Muscle of back (tissue), 13 donors: ENCODE measurements at places on chromosomes 2 and 18. TPM values are rescaled to one million over a fixed set of nuclear protein-coding genes. Genes with fewer than 3 reads are reported as not detected.

SF3B6 gene
- polyA plus RNA-seq = 97.6 TPM

AKAIN1 gene
- not detected for polyA plus RNA-seq

DOCK10 gene
- polyA plus RNA-seq = 17.9 TPM

EFHD1 gene
- 26.1 TPM for polyA plus RNA-seq

PDE1A gene
- 22.1 TPM for polyA plus RNA-seq

SULT1C4 gene
- polyA plus RNA-seq = 17.1 TPM

POTEC gene
- polyA plus RNA-seq = 0.01 TPM

GRCh38 chr2:176081837-176082524 is 1.8 kb downstream of the EVX2 start:
- peak; percentile 76 for DNase-seq

DNA sequence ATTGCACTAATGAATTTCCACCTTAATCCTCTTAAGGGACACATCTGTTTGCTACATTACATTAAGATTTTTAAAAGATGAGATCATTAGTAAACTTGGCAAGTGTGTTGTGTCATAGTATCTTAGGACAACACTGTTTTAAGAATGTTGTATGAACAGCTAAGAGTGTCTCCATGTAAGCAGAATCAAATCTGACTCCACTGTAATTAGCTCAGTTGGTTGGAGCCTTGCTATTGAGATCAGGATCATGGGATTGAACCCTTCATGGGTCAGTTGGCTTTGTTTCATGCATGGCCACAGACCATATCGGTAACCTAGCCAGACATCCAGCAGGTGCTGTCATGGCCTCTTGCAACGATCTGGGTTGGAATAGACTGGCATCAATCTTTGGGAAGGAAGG is 5.2 kb downstream of the FHOD3 start:
- no peak for DNase-seq

DNA sequence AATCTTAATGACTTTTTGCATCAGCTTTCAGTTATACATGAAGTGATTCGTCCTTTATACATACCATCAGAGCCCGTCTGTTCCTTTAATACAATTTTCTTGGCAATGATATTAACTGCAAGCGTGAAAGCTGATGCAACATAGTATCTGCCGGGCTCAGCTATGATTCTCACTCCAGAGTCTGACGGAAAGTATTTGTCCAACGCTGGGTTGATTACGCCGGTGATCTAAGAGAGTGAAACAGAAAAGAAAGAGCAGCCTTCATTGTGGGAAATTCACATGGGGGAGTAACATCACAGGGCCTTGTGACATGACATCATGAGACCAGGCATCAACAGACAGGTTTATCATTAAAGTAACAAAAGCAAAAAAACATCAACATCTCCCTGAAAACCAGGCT is 6.2 kb downstream of the ODC1 start:
- DNase-seq = no peak

DNA sequence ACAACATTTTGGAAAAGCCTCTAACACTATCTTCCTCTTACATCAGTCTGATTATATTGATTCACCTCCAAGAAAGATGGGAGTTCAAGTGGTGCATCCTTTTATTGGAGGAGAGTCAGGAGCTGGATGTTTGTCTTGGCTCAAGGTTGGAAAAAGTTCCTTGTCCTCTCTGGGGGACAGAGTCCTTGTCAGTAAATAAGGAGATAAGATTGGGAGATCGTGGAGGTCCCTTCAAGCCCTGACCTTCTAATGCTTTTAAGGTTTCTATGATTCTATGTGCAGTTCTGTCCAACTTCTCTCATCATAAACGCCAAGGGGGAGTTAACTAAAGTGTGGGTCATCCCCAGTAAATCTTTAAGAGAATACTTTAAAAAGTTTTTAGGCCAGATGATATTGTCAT is 60.9 kb upstream of the CCBE1 start:
- peak; percentile 51 for DNase-seq

- no peak for DNase-seq
These were observed 117.4 kb upstream of the ID2 start for GRCh38 chr2:8564475-8564874.

DNA sequence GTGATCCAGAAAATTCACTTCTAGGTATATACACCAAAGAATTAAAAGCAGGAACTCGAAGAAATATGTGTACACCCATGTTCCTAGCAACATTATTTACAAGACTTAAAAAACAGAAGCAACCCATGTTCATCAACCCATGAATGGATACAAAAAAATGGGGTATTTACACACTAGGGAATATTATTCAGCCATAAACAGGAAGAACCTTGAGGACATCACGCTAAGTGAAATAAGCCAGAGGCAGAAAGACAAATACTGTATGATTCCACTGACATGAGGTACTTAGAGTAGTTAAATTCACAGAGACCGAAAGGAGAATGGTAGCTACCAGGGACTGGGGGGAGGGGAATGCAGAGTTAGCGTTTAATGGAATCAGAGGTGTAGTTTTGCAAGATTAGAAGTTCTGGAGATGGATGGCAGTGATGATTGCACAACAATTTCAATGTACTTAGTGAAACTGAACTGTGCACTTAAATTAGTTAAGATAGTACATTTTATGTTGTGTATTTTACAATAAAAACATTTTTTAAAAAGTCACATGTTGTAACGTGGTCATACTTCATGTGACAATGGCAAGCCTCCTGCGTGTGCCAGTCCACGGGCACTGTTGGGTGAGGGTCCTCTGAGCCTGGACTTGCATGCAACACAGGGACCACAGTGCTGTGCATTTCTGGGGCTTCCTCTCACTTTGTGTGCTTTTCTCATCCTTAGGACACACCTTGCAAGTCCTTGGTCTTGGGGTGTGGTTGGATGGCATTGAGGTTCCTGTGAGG is 206.1 kb upstream of the HDAC4 start:
- no peak for DNase-seq

DNA sequence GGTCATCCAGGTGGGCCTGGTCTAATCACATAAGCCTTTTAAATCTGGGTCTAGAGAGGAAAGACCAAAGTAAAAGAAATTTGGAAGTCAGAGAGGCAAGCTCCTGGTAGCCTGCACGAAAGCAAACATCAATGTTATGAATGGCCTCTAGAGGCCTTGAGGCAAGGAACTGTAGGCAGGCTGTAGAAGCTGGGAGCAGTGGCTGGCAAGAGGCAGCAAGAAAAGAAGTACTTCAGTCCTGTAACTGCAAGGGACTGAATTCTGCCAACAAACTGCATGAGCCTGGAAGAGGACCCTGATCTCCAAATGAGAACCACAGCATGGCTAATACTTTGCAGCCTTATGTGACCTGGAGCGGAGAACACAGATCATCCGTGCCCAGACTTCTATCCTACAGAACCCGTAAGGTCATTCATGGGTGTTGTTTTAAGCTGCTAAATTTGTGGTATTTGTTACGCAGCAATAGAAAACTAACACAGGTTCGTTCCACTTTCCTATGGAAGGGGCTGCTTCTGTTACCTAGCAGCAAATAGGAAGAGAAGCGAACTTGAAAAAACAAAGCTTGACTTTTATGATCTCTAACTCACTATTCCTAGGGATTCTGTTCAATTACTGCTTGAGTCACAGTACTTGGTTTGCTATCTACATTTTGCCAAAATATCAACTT is 1.2 kb downstream of the IMMT start:
- DNase-seq = no peak

DNA sequence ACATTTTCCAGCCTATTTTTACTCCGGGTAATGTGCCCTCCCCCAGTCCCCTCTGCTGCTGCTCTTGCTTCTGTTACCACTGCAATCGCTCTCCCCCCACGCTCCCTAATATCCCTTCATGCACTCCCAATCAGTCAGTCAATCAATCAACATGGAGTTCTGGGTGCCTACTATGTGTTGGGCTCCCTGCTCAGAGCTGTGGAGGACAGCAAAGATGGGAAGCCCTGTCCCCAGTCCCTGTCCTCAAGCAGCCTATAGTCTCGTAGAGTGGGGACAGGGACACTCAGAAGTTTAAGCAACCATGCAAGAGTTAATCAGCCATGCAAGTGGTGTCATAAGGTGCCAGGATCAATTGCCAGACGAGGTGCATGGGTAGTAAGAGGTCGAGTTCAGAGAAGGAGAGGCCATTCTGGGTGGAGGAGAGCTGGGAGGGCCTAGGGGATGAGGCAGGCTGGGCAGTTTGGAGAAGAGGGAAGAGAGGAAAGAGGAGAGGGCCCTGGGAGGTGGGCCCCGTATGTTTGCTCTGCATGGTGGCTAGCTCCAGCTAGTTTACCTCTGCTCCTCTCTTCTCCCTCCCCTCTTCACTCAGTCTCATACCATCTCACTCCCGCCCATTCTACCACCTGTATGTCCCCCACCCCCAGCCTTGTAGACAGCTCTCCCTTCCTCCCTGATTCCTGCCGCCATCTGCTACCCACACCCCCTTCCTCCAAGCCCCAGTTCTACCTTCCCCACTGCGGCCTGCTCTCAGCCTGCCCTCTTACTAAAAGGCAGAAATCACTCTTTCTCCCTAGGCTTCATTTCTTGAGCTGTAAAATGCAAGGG is 3.9 kb downstream of the ASIC4 start:
- no peak for DNase-seq

- DNase-seq = no peak
These were observed 814.5 kb upstream of the PIK3C3 start for GRCh38 chr18:41140506-41140905.

DNA sequence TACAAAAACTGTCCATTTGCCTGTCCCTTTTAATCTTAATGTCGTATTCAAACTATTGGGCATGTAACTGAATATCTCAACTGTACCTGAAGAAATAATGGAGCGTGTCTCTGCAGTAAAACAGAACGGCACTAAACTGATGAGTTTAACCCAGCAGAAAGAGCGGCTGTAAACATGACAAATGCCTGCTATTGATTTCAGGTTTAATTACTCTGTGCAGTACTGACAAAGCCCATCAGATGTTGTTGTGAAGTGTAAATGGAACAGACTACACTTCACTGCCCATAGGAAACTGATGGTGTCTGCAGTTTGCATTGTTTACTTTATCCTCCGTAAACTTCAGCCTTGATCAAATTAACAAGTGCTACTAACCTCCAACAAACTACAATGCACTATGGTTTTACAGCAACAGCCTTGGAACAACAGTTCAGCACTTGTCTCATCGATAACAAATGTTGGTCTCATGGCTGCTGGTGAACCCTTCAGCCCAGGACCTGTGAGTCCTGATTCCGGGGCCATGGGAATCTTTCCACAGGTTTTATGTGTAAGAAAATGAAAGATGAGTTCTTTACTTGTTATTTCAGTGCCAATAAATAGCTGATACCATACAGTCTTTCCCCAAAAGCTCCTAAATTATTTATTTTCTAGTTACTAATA is 316.5 kb downstream of the CCDC178 start:
- DNase-seq = no peak

- peak; percentile 74 for DNase-seq
These were observed 35.6 kb downstream of the GLI2 start for GRCh38 chr2:120771111-120771780.

DNA sequence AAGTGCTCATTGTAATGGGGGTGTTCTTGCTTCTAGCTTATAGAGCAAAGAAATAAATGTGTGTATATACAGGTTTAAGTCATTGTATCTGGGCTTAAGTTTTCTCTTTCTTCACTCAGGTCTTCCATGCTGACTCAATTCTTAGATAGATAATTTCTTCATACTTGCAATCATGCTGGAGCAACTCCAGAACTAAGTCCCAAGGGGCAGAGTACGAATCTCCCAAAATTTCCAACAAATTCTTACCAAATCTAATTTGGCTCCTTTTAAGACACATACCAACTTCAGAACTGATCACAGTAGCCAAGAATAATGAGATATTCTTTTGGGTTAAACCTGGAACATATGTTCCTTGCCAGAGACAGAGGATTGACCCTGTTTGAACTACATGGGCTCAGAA is 4.3 kb upstream of the SPAG16 start:
- DNase-seq = peak; percentile 16

- DNase-seq = no peak
These were observed 59.7 kb upstream of the PMAIP1 start for GRCh38 chr18:59839931-59840685.

- DNase-seq = no peak
These were observed 17.1 kb downstream of the ATOH8 start for GRCh38 chr2:85770786-85771409.

DNA sequence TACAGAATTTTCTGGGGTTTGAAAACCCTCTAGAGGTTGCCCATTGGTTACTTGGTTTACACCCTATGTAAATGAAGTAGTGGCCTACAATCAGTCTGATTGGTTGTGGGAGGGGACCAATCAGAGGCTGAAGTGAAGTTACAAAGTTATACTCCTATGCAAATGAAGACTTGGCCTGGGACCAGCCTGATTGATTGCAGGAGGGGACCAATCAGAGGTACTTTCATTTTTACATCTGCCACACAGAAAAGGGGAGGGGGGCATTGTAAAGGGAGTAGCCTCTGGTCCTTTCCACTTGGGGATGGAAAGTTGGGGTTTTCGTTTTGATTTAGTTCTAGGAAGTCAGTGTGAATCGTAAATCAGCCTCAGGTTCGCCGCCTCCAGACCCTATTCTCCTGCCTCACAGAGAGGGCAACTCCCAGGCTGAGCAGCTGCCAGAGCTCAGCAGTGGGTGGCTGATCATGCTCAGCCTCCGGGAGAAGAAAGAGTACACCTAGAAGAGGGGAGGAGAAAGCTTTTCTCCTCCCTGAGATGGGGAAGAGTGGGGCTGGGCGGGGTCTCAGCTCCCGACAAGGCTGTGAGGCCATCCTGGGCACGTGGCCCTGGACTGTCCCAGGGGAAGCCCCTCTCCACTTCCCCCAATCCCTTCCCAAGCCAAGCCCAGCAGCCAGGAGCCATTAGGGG is 372.5 kb downstream of the GALR1 start:
- peak; percentile 40 for DNase-seq

DNA sequence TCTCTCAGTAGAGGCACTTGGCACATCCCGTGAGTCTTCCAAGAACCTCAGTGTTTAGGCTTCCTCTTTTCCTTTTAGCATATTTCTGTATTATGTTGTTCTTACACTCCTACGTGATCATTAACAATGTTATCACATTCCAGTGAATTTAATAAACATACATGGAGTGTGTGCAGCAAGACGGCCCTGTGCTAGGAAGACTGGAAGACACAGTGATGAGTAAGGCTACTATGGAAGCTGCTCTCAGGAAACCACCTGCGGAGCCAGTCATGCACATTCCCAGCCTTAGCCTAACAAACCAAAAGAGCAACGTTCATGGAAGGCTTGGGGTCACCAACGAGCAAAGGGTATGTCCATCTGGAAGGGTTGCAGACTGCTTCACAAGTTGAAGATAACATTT is 103.4 kb downstream of the ETAA1 start:
- no peak for DNase-seq

DNA sequence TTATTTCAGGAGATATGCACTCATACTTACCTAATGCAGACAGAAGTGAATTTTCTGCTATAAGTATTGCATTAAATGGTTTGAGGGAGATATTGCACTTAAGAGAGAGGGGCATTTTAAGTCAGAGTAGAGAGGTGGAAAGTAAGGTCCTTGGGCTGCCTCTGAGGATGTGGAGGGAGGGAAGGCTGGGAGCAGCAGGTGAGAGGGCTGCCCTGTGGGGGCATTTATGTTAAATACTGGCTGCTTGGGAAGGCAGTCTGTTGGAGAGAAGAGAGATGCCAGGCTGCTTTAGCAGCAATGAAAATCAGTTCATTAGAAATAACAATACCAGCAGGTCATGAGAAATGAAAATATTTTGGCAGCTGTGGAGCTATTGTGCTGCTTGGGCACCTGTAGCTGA is 576.2 kb upstream of the HS6ST1 start:
- DNase-seq = no peak

GRCh38 chr2:27086724-27087593 is at the start of gene KHK:
KHK (plus strand) TSS chr2:27086772; CDS start chr2:27087260, 488 bp downstream.
- DNase-seq = no peak
